ENCODE measurements at places on chromosomes 16 and 17. TPM values are rescaled to one million over a fixed set of nuclear protein-coding genes. Genes with fewer than 3 reads are reported as not detected.

DNA sequence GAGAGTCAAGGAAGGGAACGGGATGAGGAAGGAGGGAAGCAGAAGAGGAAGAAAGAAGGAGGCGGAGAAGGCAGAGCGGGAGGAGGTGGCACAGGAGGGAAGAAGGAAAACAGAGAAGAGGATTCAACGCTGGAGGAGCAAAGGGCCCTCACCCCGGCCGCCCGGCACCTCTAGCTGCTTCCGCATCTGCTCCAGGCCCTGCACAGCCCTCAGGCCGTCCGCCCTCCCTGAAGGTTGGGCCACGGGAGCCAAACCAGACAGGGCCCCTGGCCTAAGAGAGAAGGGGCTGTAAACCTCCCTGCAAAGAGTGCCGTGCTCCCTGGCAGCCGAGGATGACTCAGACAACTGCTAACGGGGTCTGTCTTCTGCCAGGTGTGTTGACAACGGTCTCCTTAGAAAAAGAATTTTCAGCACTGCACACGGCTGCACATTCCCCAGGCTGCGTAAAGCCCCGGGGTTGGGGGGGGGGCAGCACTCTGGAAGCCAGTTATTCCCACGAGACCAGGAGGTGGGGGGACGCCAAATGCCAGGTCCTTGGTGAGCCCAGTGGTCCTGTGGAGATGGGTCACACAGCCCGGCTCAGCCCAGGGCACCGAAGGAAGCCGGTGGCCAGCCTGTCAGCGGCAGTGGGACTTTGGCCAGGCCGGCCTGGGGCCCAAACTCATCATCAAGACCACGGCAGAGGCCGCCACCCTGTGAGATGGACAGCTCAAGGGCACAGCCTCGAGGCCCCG, 29.1 kb downstream of the MRM3 start:
- DNase-seq: no peak

DNA sequence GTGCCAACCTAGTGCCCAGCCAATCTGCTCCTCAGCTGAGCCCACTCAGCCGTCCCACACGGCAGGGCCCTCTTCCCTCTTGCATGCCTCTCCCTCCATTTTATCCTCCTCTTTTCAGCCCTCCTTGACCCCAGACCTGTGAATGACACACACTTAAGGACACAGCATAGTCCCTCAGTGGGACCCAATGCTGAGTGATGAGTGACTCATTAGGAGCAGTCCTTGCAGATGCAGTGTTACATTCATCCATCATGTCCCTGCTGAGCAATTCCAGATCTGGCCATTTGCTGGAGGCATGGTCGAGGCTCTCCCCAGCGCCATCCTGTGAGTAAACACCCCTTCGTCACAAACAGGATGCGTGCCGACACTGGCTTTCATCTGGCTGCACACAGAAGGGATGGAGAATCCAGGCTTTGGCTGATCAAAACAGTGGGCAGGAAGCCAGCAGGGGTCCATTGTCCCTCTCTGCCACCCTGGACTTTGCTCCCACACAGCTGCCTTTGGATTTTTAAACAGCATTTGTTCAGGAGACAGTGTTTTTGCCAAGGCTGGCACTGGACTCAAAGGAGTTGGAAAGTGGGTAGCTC, 122.6 kb downstream of the AXIN2 start:
- DNase-seq: peak; percentile 23

GOSR2 gene
- 67.7 TPM for total RNA-seq

DBNDD1 gene
- total RNA-seq: 2.6 TPM
